HFFc6 (cell line): ENCODE measurements at places on chromosomes 2 and 18. TPM values are rescaled to one million over a fixed set of nuclear protein-coding genes. Genes with fewer than 3 reads are reported as not detected.

DNA sequence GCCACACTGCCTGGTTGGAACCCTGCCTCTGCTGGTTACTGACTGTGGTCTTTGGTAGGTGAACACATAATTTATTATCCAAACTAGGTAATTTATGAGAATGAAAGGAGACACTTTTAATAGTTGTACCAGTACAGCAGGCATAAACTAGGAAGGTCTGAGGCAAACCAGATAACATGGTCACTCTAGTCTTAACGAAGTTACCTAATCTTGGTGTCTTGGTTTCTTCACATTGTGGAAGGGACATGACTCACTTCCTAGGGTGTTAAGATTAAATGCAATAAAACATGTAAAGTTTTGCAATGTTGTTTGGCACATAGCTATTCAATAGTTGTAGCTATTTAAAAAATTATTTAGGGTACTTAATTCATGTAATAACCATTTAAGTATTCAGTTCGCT, 23.3 kb downstream of the SPTBN1 start:
- no peak for DNase-seq

- peak; percentile 56 for DNase-seq
Measured at GRCh38 chr2:99821572-99821971, 320.8 kb downstream of the AFF3 start.

DNA sequence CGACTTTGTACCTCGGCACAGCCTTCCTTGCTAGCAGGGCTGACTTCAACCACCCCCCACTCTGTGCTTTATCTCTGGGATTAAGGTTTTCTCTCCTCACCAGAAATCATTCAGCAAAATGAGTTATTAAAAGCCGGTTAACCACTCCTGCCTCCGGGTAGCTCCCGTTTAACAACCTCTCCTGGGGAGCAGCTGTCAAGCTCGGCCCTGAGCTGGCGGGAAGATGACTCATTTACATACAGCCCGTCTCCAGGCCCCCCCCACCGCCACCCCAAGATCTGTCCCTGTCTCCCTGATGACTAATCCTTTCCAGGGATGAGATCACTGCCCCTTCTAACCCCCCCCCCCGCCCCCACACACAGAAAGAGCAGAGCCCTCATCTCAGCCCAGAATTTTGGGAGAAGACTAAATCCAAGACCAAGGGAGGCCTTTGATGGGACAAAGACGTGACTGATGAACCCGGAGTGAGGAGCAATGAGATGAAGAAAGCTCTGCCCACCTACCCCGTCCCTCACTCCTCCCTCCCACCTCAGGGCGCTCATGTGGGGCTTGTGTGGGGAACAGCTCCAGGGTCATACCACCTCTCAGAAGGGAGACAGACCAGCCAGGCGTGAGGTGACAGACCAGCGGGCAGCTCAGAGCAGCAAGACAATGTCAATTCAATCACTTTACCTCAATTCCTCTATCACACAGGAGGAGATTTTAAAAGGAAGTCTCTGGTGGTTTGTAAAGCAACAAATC, 131.4 kb downstream of the MSH2 start:
- DNase-seq = peak; percentile 83

DNA sequence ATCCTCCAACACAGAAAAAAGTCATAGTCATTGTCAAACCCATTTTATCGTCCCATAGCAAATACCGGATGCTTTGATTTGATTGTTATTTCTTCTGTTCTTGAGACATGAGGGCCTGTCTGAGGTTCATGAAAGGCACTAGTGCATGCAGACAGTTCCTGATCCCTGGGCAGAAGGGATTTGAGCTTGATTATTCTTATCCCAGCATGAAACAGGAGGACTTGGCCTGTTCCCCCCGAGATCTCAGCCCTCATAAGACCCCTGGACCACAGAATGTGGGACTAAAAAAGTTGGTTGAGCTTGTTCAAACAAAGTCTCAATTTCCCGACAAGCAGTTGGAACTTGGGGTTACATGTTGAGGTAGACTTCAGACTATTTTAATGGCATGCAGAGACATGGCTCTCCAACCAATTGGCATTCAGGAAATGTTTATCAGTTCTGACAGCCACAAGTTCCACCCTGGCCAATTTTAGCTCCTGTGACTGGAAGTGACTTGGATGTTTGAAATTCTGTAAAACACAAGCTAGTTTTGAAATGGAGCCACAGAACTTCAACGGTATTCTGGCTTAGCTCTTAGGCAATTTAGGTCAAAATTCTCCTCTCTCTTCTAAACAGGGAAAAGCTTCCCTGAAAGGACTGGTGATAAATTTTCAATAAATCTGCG, 366.9 kb upstream of the SLC14A2 start:
- DNase-seq = peak; percentile 80

DNA sequence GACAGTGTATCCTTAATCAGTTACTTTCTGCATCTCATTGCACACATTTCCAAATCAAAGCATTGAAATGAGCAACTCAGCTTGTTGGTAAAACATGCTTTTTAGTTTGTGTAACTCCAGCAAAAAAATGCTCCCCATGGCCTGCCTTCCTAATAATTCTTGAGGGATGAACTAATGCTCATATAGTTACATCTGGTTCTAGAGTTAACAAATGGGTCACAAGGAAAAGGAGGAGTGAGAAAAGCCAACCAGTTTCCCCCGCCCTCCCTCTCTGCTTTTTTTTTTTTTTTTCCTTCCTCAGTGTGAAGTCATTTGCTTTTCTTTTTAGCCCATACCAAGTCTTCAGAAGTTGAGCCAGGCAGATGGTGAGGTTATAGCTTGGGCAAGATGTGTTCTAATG, 231.7 kb downstream of the MTX2 start:
- no peak for DNase-seq

POTEI gene
- total RNA-seq = not detected in 3 replicates

DNA sequence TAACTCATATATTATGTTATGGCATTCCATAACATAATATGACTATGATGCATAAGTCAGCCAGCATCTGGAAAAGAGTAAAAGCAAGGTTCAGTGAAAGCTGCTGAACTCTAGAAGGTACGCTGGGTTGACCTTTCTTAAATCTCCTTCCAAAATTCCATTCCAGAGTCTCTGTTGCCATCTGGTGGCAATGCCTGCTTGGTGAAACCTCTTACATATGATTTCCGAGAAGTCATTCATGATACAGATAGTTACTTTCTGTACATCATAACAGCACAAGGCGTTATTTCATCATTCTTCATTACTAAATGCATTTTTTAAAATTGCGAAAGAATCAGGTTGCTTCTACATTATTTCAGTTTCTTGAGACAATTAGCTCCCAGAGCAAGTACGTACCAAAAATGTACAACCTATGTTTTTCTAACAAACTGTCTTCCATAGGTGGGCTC, 7.0 kb upstream of the EPG5 start:
- peak; percentile 73 for DNase-seq

DNA sequence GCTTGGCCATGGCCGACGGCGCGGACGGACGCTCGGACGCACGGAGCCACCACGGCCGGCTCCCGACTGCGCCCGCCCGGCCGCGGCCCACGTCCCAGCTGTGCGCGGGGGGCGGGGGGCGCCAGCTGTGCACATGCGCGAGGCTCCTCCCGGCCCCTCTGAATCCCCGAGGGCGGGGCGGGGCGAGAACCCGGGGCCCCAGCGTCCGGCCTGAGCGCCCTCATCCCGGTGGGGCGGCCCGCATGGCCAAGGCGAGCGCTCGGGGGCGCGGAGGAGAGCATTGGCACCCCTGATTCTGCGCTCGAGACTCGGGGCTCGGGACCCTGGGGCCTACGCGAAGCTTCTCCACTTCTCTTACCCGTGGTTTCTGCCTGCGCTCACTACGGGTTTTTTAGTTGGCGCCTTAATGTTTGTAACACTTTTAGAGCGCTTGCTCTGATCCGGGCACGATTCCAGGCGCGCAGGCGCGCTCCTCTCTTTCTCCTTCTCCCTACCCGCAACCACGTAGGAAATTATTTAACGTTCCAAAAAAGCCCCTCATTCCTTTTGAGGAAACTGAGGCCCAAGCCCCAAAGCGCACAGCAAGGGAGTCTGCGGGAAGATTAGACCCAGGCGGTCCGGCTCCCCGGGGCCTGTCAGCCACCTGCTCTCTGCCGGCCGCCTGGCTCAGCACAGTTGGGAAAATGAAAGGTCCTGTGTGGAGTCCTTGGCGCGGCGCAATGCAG, at the start of gene PXDN:
TSS of gene PXDN (minus strand) at position 70 of the 725 bp plus-strand sequence. CDS start at position 10, 60 bp downstream.
- DNase-seq = peak; percentile 44

TOGARAM2 gene
- total RNA-seq = not detected in 3 replicates
